ENCODE measurements at places on chromosomes 12 and 14.

GRCh38 chr12:58529114-58529665 lies 391.1 kb downstream of the LRIG3 start:
- no peak for DNase-seq

DNA sequence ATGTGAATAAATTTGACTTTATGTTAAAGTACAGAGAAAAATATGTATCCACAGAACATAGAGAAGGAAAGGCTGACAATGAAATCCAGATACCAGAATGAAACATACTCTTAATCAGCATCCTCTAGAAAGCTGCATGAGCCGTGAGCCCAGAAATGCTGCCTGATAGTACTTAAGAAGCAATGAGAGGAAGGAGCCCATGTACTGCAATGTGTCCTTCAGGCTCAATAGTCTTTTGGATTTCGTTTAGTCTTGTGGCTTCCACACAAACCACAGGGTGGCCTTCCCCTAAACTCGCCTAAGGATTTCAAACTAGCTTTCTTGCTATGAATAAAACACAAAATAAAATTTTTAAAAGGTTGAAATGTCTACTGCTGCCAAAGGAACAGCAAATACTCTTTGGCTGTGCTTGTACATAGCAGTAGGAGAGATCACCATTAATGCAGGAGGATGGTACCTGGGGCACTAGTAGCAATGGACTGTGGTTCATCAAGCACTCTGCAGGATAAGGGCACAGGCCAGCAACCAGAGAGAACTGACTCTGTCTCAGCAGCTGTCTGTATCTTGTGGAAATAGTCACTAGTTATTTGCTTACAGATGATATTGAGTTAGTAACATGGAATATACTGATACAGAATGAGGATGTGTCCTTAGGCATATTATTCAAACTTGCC lies 988.3 kb upstream of the LRFN5 start:
- no peak for DNase-seq

DNA sequence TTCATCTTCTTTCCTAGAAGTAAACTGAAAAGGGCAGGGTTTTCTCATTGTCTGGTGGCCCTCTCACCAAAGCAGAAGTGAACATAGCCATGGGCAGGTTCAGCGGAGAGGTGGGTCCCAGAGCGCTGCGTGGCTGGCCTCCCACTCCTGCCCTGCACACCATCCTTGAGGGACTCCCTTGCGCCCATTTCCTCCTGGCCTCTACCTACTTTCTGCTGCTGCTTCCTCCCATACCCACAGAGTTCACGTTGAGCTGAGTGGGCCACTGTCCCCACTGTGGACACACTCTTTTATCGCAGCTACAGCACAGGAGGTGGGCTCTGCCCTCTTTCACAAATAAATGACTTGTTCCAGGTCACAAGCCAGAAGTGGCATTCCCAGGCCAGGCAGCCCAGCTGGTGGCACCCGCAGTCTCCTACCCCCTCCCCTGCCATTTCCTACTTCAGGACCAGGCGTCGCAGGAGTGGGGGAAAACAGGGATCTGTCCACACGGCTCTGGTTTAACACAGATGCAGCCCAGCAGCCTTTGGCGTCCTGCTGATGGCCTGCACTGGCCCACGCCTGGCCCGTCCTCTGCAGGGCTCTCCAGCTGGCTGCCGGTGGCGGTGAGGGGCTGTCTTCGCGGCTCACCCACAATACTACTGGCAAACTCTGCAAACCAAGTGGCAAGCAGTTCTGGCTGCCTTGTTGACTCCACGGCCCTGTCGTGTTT lies 4.9 kb downstream of the SIVA1 start:
- no peak for DNase-seq

GRCh38 chr12:87806310-87806709 lies 222.9 kb downstream of the C12orf50 start:
- DNase-seq: no peak

- DNase-seq: no peak
These were observed 55.6 kb upstream of the CDKL1 start for GRCh38 chr14:50452296-50452695.

GRCh38 chr12:69000540-69001243 lies 67.7 kb upstream of the CPM start:
- no peak for DNase-seq

- no peak for DNase-seq
These were observed 17.7 kb upstream of the FOXJ2 start for GRCh38 chr12:8014836-8015235.

GRCh38 chr14:63857466-63858030 lies 4.7 kb downstream of the SYNE2 start:
- DNase-seq: no peak

DNA sequence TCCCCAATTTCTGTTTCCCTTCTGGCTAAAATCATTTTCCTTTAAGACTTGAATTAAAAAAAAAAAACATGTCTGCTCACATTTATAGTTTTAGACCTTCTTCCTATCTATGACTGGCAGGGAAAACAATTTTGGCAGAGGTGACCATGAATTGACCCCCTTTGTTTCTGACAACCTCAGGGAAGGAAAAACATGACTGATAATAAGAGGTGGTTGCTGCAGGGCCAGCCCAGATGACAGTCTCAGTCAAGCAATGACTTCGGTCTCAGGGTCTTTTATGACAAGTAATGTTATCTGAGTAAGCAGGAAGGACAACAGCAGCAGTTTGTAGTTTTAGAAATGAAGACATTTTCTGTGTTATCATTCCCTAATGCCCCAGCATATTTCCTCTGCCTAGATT lies 430.9 kb downstream of the LRIG3 start:
- no peak for DNase-seq

- no peak for DNase-seq
These were observed 34.0 kb downstream of the EMP1 start for GRCh38 chr12:13230500-13230899.

- no peak for DNase-seq
These were observed 908.1 kb downstream of the GALC start for GRCh38 chr14:87084908-87085307.

- DNase-seq: no peak
These were observed 79.0 kb downstream of the ANO6 start for GRCh38 chr12:45294906-45295305.

DNA sequence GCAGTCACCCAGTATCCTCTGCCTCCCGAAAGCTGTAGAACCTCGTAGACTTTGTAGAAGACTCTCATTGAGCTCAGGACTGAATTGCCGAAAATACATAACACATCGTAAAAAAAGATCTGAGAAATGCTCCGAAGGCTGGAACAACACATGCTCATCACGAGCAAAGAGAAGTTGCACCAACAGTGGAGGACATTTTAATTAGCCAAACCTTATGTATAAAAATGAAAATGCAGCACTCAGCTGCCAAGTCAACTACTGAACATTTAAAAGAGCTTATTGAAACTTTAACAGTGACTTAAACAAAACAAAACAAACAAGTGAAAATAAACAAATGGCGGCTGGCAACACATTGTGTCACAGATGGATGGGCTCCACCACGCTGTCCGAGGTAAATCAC lies 519.9 kb downstream of the TMEM132D start:
- DNase-seq: no peak

GRCh38 chr14:22653012-22653621 lies 9.0 kb upstream of the OR6J1 start:
- no peak for DNase-seq

GRCh38 chr12:12701457-12701856 lies 5.5 kb upstream of the GPR19 start:
- no peak for DNase-seq

GRCh38 chr14:105139212-105139825 lies 29.3 kb downstream of the JAG2 start:
- DNase-seq: no peak

GRCh38 chr12:57151741-57152630 lies 4.6 kb upstream of the LRP1-AS start:
- no peak for DNase-seq

DNA sequence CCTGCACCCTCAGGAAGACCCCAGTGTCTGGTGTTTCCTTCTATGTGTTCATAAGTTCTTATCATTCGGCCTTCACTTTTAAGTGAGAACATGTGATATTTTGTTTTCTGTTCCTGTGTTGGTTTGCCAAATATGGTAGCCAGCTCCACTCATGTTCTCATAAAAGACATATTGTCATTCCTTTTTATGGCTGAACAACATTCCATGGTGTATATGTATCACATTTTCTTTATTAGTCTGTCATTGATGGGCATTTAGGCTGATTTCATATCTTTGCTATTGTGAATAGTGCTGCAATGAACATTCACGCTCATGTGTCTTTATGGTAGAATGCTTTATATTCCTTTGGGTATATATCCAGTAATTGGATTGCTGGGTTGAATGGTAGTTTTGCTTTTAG lies 645.1 kb downstream of the SLC16A7 start:
- no peak for DNase-seq

GRCh38 chr14:91169951-91170350 lies 56.1 kb downstream of the DGLUCY start:
- no peak for DNase-seq

DNA sequence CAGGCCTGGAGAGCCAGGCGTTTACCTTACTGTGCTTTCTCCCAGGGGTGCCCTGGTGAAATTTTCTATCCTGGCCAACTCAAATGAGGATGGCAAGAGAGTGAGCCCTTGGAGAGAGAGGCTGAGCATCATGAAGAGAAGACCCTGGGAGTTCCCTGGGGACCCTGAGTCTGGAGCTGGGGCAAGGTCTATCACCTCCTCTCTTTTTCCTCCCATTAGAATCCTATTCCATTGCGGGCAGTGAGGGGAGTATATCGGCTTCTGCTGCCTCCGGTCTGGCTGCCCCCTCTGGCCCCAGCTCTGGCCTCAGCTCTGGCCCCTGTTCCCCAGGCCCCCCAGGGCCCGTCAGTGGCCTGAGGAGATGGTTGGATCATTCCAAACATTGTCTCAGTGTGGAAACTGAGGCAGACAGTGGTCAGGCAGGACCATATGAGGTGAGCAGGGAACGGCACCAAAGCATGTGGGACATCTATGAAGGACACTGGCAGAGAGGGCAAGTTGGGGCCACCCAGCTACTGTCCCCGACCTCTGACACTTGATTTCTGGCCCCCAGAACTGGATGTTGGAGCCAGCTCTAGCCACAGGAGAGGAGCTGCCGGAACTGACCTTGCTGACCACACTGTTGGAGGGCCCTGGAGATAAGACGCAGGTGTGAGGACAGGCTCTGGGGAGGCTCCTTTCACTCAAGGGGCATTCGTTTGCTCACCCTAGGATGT lies 1.6 kb downstream of the ARHGEF25 start:
- DNase-seq: no peak

- DNase-seq: no peak
These were observed 44.5 kb downstream of the CHGA start for GRCh38 chr14:92967346-92967926.

DNA sequence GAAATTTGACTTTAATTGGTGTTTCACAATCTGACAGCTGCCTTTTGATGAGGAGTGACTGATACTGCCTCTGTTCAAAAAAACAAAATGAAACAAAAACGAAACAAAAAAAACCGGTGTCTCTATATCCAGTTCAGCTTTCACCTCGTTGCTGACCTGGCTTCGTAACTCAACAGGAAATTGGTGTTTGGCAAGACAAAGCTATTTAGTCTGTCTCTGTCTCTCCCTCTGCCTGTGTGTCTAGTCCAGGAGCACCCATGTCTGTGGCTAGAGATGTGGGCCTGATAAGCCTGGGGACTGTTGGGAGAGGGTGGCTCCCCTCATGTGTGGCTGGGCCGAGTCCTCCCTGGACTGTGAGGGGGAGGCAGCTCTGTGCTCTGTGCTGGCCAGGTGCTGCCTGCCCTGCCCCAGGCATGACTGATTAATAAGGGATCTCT lies 11.3 kb downstream of the CACNA1C start:
- DNase-seq: no peak

DNA sequence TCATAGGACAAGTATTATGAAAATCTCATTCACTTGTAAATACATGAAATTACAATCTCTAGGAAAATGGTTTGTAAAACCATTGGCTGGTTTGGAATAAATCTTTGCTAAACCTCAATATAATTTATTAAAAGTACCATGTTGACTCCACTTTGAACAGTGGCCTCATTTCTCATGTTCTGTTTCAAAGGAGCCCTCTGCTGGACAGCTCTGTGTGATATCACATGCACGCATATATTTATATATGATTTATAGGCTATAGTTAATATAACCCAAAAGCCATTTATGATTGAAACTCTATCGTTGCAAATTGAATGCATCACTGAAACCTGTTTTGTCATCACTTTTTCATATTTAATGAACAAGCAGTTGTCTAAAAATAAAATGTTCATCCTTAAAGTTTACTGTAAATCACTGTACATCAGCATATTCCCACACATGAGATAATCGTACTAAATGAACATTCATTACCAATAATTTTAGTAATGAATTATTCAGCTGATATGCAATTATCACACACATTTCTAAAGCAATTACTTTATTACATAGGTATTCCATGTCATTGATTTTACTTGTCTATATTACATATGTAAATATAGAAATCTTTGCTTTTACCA lies 493.8 kb downstream of the NPAS3 start:
- DNase-seq: peak; percentile 15

- no peak for DNase-seq
These were observed 43.3 kb upstream of the NPFF start for GRCh38 chr12:53550595-53550994.

GRCh38 chr14:84825481-84826251 lies 704.3 kb upstream of the FLRT2 start:
- DNase-seq: no peak

DNA sequence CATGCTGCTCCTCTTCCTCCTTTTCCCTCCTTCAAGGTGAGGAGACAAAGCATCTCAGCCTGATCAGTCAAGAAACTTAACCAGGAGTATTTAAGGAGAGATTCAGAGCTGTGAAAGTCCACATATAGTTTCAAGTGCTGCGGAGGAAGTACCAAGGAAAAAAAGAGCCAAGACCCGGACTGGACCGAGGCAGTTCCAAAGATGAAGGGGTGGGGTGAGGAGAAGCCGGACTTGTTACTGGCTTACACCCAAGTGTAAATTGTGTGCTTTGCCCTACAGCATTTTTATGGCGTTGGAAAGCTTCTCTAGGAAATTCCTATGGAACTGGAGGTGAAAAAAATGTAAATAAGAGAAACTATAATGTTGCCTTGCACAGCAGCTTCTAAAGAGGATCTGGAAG lies 263.1 kb downstream of the GRIN2B start:
- no peak for DNase-seq

- DNase-seq: no peak
These were observed 123.3 kb upstream of the MED13L start for GRCh38 chr12:116400636-116401372.

- DNase-seq: no peak
These were observed 13.6 kb downstream of the IFT81 start for GRCh38 chr12:110137786-110138185.

DNA sequence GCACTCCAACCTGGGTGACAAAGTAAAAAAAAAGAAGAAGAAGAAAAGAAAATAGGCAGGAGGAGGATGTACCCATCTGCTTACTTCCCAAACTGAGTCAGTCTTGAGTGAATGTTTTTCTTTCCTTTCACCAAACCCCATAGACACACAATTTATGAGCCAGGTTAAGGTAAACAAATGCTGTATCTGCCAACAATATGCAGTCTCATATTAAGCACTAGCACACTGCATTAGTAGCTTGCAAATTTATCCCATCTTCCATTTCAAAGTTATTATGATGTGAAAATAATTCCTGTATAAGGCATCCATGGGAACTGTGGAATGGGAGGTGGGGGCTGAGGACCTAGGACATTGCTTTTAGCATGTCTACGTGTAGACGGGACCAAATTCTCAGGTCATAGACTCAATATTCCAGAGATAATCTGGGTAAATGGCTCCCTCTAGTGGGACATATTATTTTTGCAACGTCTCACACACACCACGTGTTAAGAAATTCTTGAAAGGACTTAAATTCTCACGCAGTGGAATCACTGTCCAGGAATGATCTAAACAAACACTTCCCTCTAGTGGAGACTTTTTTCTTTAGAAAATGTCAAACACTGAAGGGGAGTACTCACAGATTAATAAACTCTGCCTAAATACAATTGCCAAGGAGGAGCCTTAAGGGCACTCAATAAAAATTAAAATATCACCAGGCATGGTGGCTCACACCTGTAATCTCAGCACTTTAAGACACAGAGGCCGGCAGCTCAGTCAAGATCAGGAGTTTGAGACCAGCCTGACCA lies 17.1 kb upstream of the OR10P1 start:
- peak; percentile 77 for DNase-seq

Data from left renal cortex interstitium (tissue), 4 donors.